MM.1S (cell line): ENCODE measurements at places on chromosomes 11 and 22.

GRCh38 chr22:27086080-27087044 lies 429.0 kb downstream of the MIAT start:
- peaks cover 65% of the 10 kb centered on the region for H3K27me3 ChIP-seq
- no peaks in the 10 kb centered on the region for H3K4me1 ChIP-seq
- H3K27ac ChIP-seq: no peak overlapping the region

GRCh38 chr22:45129703-45130524 lies 33.8 kb upstream of the NUP50 start:
- no peaks in the 10 kb centered on the region for H3K36me3 ChIP-seq
- no peak for DNase-seq
- H3K4me3 ChIP-seq: no peak overlapping the region

- H3K36me3 ChIP-seq: no peaks in the 10 kb centered on the region
- no peak overlapping the region for H3K27ac ChIP-seq
- H3K4me3 ChIP-seq: no peak overlapping the region
- peaks cover 68% of the 10 kb centered on the region for H3K27me3 ChIP-seq
Observed at GRCh38 chr22:49692499-49693225, 135.0 kb downstream of the BRD1 start.

GRCh38 chr11:127136438-127136837 lies 135.9 kb upstream of the KIRREL3 start:
- DNase-seq: no peak
- H3K36me3 ChIP-seq: no peaks in the 10 kb centered on the region
- H3K4me1 ChIP-seq: no peaks in the 10 kb centered on the region
- no peak overlapping the region for H3K4me3 ChIP-seq
- no peak overlapping the region for H3K27ac ChIP-seq

DNA sequence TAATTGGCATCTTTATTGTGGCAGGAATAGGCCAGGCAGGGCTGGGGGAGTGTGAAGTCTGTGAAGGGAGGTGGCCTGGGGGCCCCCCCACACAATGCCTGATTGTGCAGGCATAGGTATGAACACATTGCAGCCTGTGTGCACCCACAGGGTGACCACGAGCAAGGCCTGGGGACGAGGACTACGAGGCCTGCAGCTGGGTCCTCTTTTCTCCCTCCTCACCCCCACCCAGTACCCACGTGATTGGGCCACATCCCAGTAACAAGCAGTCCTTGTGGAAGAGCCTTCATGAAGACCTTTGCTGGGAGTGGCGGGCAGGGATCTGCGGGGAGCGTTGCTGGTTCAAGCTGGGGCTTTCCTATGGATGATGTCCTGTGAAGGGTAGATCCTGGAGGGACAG lies 29.3 kb downstream of the ZBTB16 start:
- H3K4me1 ChIP-seq: no peaks in the 10 kb centered on the region
- no peak overlapping the region for H3K4me3 ChIP-seq
- no peaks in the 10 kb centered on the region for H3K36me3 ChIP-seq
- H3K27ac ChIP-seq: no peak overlapping the region
- DNase-seq: no peak

- H3K27ac ChIP-seq: no peak overlapping the region
- H3K4me3 ChIP-seq: no peak overlapping the region
- H3K4me1 ChIP-seq: no peaks in the 10 kb centered on the region
- H3K36me3 ChIP-seq: no peaks in the 10 kb centered on the region
- no peaks in the 10 kb centered on the region for H3K27me3 ChIP-seq
Observed at GRCh38 chr11:130522284-130522961, 74.0 kb downstream of the ADAMTS15 start.

DNA sequence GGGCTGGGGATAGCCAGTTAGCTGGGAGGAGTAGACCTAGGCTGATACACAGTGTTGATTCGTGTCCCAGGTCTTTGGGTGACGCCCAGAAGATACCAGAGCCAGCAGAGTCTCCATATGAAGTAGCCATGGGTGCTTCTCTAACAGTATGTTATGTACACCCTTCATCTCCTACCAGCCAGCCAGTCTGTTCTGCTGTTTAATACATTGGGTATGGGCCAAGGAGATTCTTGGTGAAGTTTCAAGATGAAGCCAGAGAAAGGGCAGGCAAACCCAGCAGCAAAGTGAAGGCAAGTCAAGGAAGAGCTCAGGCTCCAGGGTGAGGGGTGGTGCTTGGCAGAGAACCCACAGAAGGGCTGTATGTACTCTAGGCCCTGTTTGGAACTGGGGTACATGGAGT lies 56.4 kb downstream of the PPFIBP2 start:
- no peaks in the 10 kb centered on the region for H3K36me3 ChIP-seq
- H3K27ac ChIP-seq: no peak overlapping the region
- 0 out of 2 replicates have a peak, but pooled peaks cover 5% of the 10 kb centered on the region for H3K4me1 ChIP-seq

- H3K27ac ChIP-seq: no peak overlapping the region
- H3K4me1 ChIP-seq: no peaks in the 10 kb centered on the region
- H3K4me3 ChIP-seq: no peak overlapping the region
- no peaks in the 10 kb centered on the region for H3K36me3 ChIP-seq
Observed at GRCh38 chr11:23869671-23870070, 627.2 kb upstream of the LUZP2 start.

GRCh38 chr11:86639137-86639536 lies 33.3 kb downstream of the ME3 start:
- H3K27ac ChIP-seq: no peak overlapping the region
- H3K4me1 ChIP-seq: no peaks in the 10 kb centered on the region
- H3K27me3 ChIP-seq: no peaks in the 10 kb centered on the region
- DNase-seq: no peak
- H3K36me3 ChIP-seq: no peaks in the 10 kb centered on the region

GRCh38 chr11:66717925-66718319 lies 11.1 kb downstream of the SPTBN2 start:
- H3K27ac ChIP-seq: no peak overlapping the region
- no peak for DNase-seq
- no peaks in the 10 kb centered on the region for H3K36me3 ChIP-seq
- no peaks in the 10 kb centered on the region for H3K4me1 ChIP-seq
- no peak overlapping the region for H3K4me3 ChIP-seq

DNA sequence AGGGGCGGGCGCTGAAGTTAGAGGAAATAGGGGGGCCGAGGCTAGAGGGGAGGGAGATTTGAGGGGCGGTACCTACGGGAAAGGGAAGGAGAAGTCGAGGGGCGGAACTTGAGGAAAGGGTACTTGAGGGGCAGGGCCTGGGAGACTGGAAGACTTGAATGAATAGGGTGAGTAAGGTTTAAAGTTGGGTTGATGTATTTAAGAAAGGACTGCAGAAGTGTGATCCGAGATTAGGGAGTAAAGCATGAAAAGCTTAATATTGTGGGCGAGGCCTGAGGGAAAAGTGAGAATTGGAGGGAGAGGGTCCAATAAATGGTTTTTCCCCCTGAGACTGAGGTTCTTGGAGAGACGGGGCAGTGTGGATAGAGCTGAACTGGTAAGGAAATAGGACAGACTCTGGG lies 723 bp downstream of the HSCB start:
- H3K4me1 ChIP-seq: peaks cover 10% of the 10 kb centered on the region; the same call in 1 of the 2 replicates
- peak overlapping the region; percentile 99 for H3K4me3 ChIP-seq
- H3K27me3 ChIP-seq: no peaks in the 10 kb centered on the region
- H3K27ac ChIP-seq: peak overlapping the region; percentile 83; the same call in 1 of the 2 replicates
- DNase-seq: no peak

GRCh38 chr22:28952857-28953256 lies 69.5 kb downstream of the ZNRF3 start:
- no peak for DNase-seq
- H3K27me3 ChIP-seq: no peaks in the 10 kb centered on the region
- H3K4me3 ChIP-seq: no peak overlapping the region
- H3K36me3 ChIP-seq: no peaks in the 10 kb centered on the region
- no peak overlapping the region for H3K27ac ChIP-seq

DNA sequence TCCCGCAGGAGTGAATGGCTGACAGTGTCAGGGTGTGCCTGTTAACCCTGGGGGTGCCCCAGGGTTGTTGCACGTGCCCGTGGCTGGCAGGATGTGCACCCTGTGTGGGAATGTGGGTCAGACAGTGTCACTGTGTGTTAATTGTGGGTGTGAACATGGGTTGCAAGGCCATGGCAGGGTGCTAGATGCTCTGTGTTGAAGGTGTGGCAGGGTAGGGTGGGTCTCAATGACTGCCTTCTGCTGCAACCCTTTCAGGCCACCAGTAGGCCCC lies 8.3 kb downstream of the RIN1 start:
- DNase-seq: no peak
- H3K36me3 ChIP-seq: no peaks in the 10 kb centered on the region
- H3K4me1 ChIP-seq: no peaks in the 10 kb centered on the region

DNA sequence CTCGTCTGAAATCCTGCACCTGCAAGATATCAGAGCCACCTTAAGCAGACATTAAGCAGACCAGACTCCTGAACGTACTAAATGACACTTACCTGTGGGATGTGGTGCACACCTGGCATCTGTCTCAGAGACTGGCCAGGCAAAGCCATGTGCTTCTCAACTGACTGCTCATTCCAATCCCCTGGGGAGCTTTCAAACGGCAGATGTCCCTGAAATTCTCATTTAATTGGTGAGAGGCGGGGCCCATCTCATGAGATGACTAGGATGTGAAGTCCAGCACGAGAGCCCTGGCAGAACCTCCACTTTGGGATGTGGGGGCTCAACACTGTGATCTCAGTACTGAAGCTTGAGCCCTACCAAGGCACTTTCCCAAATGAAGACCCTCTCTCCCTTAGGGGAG lies 84.9 kb upstream of the HMGXB4 start:
- no peak overlapping the region for H3K27ac ChIP-seq
- H3K4me3 ChIP-seq: no peak overlapping the region
- H3K4me1 ChIP-seq: no peaks in the 10 kb centered on the region
- H3K27me3 ChIP-seq: no peaks in the 10 kb centered on the region
- H3K36me3 ChIP-seq: no peaks in the 10 kb centered on the region

GRCh38 chr11:76208438-76209374 lies 2.4 kb upstream of the WNT11 start:
- peak; percentile 79 for DNase-seq
- no peaks in the 10 kb centered on the region for H3K36me3 ChIP-seq
- H3K27me3 ChIP-seq: peaks cover 43% of the 10 kb centered on the region
- no peak overlapping the region for H3K27ac ChIP-seq
- H3K4me1 ChIP-seq: 0 out of 2 replicates have a peak, but pooled peaks cover 3% of the 10 kb centered on the region
- peak overlapping the region; percentile 64 for H3K4me3 ChIP-seq

GRCh38 chr22:29130476-29130875 lies 57.6 kb downstream of the KREMEN1 start:
- H3K36me3 ChIP-seq: no peaks in the 10 kb centered on the region
- H3K4me1 ChIP-seq: no peaks in the 10 kb centered on the region
- no peak for DNase-seq
- no peak overlapping the region for H3K4me3 ChIP-seq

DNA sequence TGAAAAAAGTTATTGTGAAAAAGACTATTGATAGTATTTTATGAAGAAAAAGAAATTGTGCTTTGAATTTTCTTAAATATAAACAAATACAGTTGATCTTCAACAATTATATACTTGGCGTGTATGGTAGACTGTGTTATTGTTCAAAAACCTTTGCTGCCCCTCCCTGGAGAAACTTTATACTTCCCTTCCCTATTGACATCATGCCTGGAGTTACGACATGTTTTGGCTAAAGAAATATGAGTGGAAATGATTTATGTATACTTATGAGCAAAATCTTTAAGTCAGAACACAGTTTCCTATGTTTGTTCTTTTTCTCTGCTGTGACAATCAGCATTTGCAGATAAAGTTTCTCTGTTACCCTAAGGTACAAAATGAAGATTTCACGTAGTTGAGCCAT lies 243.8 kb downstream of the TMEM135 start:
- H3K27me3 ChIP-seq: no peaks in the 10 kb centered on the region
- H3K4me1 ChIP-seq: no peaks in the 10 kb centered on the region
- no peak overlapping the region for H3K27ac ChIP-seq
- no peak overlapping the region for H3K4me3 ChIP-seq
- no peak for DNase-seq
- H3K36me3 ChIP-seq: no peaks in the 10 kb centered on the region

- H3K4me3 ChIP-seq: no peak overlapping the region
- H3K27ac ChIP-seq: no peak overlapping the region
- peaks cover 13% of the 10 kb centered on the region for H3K27me3 ChIP-seq
- H3K36me3 ChIP-seq: no peaks in the 10 kb centered on the region
Observed at GRCh38 chr11:35937700-35938099, 6.2 kb upstream of the LDLRAD3 start.

- H3K4me1 ChIP-seq: peaks cover 17% of the 10 kb centered on the region
- H3K36me3 ChIP-seq: no peaks in the 10 kb centered on the region
- DNase-seq: no peak
- H3K27me3 ChIP-seq: no peaks in the 10 kb centered on the region
- H3K27ac ChIP-seq: no peak overlapping the region
Observed at GRCh38 chr22:37211075-37211865, 1.0 kb downstream of the SSTR3 start.

- no peaks in the 10 kb centered on the region for H3K36me3 ChIP-seq
- no peak for DNase-seq
- no peaks in the 10 kb centered on the region for H3K27me3 ChIP-seq
- H3K4me1 ChIP-seq: no peaks in the 10 kb centered on the region
Observed at GRCh38 chr22:32255217-32255616, at the start of gene SLC5A4. TSS of gene SLC5A4 (minus strand) at chr22:32255347. CDS start at chr22:32255329, 18 bp downstream.
